ENCODE measurements at places on chromosomes 3 and 15.

DNA sequence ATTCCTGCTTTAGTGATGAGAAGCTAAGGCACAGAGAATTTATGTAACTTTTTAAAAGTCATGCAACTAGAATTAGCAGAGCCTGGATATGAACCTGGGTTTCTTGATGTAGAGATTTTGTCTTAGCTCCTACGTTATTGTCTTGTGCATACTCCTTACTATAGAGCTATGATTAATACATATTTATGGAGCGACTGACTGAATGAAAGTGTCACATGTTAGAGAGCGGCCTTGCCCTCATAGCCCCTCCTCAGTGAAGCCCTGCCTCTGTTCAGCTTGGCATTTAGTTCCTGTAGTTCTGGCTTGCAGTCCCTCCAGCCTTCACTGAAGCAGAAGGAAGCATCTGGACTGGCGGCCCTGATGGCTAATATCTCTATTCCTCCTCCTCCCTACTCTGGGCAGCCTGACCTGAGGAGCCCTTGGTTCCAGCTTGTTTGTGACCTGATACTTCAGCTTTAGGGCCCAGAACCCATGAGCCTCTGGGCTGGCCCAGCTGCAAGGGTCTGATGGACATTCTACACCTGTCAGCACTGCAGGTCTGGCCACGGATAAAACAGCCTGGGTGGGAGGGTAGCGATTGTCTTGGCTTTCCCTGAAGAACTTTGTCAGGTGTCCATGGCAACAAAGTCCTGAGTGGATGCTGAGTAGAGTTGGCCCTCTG is 13.4 kb upstream of the AGBL1 start:
- no peaks in the 10 kb centered on the region for H3K36me3 ChIP-seq
- H3K4me1 ChIP-seq, result no peaks in the 10 kb centered on the region
- no peaks in the 10 kb centered on the region for H3K27me3 ChIP-seq
- H3K27ac ChIP-seq, result no peak overlapping the region

- H3K27ac ChIP-seq, result no peak overlapping the region
- H3K4me3 ChIP-seq, result no peak overlapping the region
- no peaks in the 10 kb centered on the region for H3K4me1 ChIP-seq
- no peaks in the 10 kb centered on the region for H3K36me3 ChIP-seq
- H3K27me3 ChIP-seq, result no peaks in the 10 kb centered on the region
These were observed 108.0 kb downstream of the MFSD1 start for GRCh38 chr3:158909870-158910269.

DNA sequence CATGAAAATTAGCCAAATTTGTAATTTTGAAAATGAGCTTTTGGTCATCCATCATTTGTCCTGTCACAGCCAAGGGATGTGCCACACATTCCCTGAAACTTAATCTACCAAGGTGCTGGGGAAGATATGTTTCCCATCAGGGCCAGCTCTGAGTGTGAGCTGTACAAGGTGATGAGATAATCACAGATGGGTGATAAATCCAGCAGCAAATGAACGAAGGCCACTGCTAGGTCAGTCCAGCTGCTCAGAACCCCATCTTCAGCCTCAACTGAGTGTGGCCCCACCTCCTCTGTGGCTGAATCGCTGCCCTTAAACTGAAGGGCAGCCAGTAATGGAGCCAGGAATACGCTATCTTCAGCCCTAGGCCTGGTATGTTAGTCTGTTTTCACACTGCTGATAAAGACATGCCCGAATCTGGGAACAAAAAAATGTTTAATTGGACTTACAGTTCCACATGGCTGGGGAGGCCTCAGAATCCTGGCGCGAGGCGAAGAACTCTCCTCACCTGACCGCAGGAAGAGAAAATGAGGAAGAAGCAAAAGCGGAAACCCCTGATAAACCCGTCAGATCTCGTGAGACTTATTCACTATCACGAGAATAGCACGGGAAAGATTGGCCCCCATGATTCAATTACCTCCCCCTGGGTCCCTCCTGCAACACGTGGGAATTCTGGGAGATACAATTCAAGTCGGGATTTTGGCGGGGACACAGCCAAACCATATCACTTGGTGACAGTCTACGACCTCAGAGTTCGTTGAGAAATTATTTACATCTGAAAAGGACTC is 553.0 kb downstream of the NTRK3 start:
- H3K36me3 ChIP-seq, result no peaks in the 10 kb centered on the region
- no peaks in the 10 kb centered on the region for H3K4me1 ChIP-seq
- no peaks in the 10 kb centered on the region for H3K27me3 ChIP-seq
- H3K27ac ChIP-seq, result no peak overlapping the region
- no peak for DNase-seq

GRCh38 chr15:57329582-57330367 is 46.5 kb upstream of the CGNL1 start:
- no peaks in the 10 kb centered on the region for H3K4me1 ChIP-seq
- DNase-seq, result no peak
- H3K4me3 ChIP-seq, result no peak overlapping the region
- H3K36me3 ChIP-seq, result no peaks in the 10 kb centered on the region

- H3K4me1 ChIP-seq, result no peaks in the 10 kb centered on the region
- DNase-seq, result no peak
- H3K27ac ChIP-seq, result no peak overlapping the region
- no peak overlapping the region for H3K4me3 ChIP-seq
- H3K27me3 ChIP-seq, result no peaks in the 10 kb centered on the region
- H3K36me3 ChIP-seq, result no peaks in the 10 kb centered on the region
These were observed 3.6 kb downstream of the CAMP start for GRCh38 chr3:48226939-48227338.

DNA sequence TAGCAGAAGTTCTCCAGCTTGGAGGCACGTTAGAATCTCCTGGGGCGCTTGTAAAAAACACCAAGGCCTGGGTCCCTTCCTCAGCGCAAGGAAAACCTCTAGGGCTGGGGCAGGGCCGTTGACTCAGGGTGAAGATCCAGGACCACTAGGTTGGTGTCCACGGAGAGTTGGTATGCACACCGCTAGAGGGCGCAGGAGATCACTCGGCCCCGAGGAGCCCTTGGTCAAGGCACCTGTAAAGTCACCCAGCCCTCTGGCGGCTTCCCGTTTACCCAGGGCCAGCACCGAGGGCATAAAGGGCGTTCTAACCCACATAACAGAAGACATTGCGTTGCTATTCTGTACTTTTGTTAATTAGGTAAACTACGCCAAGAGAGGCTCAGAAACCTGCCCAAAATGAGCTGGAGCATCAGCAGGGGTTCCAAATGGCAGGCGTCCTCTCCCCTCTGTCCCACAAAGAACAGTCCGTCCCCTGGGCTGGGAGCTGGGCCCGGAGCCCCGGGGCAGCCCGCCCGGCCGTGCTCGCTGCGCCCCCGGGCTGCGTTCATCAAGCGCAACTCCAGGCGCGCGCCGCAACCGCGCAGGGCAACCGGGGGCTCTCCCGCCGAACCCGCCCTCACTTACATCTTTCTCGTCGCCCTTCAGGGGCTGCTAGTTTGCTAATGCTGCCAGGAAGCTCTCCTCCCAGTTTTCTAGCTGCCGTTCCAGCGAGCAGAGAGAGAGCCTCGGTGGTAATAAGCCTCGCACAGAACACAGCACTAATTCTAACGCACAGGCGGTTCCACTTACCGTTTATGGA is 332.1 kb downstream of the ARRDC4 start:
- no peak overlapping the region for H3K4me3 ChIP-seq
- no peaks in the 10 kb centered on the region for H3K27me3 ChIP-seq
- no peak for DNase-seq
- H3K4me1 ChIP-seq, result no peaks in the 10 kb centered on the region
- H3K36me3 ChIP-seq, result no peaks in the 10 kb centered on the region
